ENCODE measurements at places on chromosomes 6 and 20.

DNA sequence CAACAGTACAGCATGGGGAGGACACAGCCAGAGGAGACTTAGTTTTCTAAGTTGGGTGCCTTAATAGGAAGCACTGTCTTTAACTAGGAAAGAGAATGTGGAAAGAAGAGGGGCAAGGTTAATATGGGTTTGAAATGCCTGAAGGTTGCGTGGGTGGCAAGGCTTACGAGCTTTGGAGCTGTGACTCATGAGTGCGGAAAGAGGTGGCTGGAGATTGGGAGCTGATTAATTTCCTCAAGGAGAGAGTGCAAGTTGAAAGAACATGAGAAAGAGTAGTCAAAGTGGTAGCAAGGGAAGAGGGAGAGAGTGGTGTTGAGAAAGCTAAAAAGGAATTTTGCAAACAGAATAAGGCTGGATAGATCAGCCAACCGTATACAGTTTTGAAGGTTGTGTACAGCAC, 315.1 kb upstream of the PRND start:
- no peak for DNase-seq

GRCh38 chr6:125165256-125165655, 11.7 kb downstream of the TPD52L1 start:
- DNase-seq, result no peak

- DNase-seq, result no peak
Observed at GRCh38 chr6:142761756-142762155, 183.2 kb downstream of the HIVEP2 start.

GRCh38 chr20:16713066-16713465, 16.8 kb upstream of the SNRPB2 start:
- no peak for DNase-seq

DNA sequence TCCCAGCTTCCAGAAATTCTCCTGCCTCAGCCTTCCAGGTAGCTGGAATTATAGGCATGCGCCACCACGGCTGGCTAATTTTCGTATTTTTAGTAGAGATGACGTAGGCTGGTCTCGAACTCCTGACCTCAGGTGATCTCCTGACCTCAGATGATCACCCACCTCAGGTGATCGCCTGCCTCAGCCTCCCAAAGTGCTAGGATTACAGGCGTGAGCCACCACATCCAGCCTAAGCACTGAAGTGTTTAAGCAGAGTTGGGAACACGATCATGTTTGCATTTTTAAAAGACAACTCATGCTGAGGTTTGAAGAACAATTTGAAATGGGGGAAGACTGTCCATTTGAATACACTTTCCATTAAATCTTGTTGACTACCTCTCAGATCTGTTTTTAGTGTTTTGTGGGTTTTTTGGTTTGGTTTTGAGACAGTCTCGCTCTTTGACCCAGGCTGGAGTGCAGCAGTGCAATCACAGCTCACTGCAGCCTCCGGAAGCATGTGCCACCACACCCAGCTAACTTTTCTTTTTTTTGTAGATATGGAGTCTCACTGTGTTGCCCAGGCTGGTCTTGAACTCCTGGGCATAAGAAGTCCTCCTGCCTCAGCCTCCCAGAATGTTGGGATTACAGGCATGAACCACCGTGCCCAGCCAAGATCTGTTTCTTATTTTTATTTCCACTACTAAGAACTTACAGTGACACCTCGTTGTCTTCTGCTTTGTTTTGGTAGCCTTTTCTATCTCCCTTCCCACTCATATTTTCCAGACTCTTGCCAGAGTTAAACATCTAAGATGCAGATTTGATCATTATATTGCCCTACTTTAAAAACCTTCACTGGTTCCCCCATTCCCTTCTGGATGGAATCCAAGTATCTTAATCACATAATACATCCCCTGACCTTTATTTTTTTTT, 5.5 kb downstream of the CASP8AP2 start:
- no peak for DNase-seq

DNA sequence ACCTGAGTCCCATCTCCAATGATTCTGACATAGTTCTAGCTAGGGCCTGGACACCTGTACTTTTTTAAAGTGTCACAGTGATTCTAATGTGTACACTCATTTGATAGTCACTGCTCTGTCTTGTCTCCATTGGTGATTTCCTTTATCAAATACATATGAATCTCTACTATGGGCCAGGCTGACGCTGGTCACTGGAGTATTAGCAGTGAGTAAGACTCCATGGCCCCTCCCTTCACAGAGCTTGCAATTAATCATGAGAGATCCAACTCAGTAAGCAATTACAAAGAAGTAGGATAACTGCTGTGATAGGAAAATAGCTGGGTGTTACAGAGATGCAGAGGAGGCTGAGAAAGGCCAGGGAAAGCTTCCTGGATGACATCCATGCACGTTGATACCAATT, 19.3 kb upstream of the SASH1 start:
- DNase-seq, result no peak

DNA sequence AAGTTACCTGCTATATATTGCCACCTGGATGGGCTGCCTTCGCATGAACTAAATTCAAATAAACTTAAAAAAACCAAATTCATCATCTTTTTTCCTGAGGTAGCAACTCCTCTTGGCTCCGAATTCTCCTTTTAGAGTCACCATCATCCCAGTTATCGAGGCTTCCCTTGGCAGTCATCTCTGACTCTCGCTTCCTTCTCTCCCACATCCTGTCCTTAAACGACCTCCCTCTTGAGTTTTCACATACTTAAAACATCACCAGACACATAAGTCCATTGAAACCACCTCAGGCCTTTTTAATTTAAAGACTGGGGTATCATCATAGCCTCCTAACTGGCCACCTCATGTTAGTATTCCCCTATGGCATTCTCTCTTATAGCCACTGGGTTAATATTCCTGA, 296.1 kb upstream of the FLRT3 start:
- DNase-seq, result no peak

GRCh38 chr6:6125495-6125894, 118.8 kb upstream of the NRN1 start:
- no peak for DNase-seq

DNA sequence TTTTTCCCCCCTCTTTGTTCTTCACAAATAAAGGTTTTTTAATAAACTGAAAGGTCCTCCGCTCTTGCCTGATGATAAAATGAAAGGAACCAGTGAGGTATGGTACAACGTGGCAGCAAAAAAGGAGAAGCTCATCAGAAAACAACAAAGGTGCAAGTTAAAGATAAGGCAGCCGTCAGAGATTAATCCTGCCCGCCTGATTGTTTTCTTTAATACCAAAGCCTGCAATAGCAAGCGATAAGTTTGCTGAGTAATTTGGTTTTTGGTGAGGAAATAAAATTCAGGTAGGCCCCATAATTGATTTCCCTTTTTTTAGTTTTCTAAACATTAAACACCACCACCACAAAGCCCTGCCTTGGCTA, 177.9 kb downstream of the MBOAT1 start:
- DNase-seq, result no peak

DNA sequence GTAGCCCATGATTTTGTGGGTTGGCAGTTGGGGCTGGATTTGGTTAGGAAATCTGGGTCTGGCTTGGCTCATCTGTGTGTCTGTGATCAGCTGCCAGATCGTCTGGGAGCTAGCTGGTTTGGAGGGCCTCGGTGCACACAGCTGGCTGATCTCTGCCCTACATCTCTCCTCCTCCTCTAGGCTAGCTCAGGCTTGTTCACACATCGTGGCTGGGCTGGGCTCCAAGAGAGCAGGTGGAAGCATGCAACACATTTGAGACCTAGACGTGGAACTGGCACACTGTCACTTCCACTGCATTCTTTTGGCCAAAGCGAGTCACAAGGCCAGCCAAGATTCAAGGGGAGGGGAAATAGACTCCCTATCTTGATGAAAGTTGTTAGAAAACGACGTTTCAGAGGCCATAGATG, 15.9 kb downstream of the NDUFAF5 start:
- no peak for DNase-seq

- no peak for DNase-seq
Observed at GRCh38 chr20:49132995-49133478, 55.1 kb downstream of the STAU1 start.

DNA sequence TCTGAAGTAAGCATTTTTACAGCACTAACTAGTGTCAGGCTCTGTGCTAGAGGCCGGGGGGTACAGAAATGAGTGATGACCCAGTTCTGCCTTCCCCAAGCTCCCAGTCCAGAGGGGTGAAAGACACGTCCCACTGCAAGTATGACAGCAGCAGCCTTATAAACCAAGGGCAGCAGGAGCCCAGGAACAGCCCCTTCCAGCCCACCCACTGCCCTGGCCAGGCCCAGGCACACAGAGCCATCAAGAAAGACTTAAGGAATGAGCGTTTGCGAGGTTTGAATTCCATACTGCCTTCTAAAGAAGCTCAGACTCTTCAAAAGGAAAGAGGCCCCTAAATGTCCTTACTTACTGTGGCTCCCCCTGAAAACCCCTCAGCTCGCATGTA, 10.0 kb downstream of the TRERF1 start:
- DNase-seq, result no peak

GRCh38 chr20:48031122-48031521, 245.8 kb upstream of the SULF2 start:
- DNase-seq, result no peak

DNA sequence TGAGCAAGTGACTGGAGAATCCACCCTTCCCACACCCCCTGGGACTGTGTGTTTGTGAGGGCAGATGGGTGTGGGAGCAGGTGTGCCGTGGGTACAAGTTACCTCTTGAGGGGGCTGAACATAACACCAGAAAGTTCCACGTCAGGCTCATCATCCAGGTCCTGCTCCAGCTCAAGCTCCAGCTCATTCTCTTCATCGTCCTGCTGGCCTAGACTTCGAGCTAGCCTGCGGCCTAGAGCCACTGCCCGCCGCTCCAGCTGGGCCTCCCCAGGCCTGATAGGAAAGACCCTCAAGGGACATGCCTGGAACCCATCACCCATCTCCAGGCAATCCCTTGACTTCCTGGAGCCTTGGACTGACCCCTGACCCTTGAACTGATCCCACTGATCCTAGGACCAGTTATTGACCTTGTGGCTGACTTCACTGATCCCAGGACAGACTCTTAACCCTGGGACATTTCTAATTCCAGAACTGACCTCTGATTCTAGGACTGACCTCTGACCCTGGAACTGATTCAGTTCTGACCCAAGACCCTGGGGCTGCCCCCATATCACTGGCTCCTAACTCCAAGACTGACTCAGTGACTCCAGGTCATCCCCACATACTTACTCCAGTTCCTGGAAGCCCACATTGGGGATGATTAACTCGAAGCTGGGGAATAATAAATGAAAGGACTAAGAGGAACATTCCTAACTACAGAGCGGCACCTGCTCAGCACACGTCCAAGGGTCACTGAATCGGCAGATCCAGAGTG, 11.8 kb upstream of the SPAG4 start:
- no peak for DNase-seq

DNA sequence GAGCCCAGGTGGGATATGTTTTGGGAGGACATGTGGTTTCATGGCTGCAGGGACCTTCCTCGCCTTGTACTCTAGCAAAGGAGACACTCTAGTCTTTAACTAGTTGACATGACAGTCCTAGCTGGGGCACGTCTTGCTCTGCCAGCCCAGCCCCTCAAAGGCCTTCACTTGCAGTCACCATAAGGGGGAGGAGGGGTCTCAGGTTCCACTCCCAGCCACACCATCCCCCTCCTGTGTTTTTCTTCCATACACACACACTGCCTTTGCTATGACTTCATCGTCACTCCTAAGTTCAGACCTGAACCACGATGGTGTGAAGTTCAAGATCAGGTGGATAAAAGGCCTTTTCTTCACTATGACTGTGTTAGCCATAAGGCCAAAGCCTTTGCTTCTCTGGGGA, 13.5 kb downstream of the ULBP1 start:
- no peak for DNase-seq

GRCh38 chr20:18847226-18847755, 33.7 kb downstream of the SCP2D1 start:
- DNase-seq, result no peak

DNA sequence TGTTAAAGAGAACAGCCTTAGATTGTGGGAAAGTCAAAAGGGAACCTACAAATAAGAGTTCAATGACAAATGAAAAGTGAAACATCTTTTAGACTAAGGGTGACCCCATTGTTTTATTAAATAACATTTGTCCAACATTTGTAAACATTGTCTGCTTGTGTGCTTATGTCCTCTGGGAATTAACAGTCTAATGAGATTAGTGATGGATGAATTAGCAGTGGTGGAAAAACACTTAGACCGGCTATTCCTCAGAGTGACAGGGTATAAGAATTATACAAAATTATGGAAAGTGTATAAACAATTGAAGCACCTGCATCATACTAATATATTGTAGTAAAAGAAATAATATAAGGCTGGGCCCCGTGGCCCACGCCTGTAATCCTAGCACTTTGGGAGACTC, 29.3 kb upstream of the HFE start:
- DNase-seq, result no peak

DNA sequence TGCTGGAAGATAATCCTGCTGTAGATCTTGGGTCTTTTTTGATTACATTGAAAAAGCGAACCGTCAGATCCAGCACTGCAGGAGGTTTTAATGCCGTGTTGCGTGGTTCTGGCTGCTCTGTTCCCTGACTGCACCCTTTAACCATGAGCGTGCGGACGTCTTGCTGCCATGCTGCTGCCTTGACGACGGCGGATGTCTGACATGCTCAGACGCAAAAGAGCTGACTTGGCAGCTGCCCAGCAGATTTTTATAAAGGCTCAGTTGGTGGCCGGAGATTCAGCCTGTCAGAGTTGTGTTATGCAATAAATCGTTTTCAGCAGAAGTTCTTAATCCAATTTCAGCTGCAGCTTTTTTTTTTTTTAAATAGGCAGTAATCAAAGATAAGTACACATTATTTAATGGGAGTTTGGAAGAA, 119.4 kb downstream of the JARID2 start:
- DNase-seq, result peak; percentile 43

DNA sequence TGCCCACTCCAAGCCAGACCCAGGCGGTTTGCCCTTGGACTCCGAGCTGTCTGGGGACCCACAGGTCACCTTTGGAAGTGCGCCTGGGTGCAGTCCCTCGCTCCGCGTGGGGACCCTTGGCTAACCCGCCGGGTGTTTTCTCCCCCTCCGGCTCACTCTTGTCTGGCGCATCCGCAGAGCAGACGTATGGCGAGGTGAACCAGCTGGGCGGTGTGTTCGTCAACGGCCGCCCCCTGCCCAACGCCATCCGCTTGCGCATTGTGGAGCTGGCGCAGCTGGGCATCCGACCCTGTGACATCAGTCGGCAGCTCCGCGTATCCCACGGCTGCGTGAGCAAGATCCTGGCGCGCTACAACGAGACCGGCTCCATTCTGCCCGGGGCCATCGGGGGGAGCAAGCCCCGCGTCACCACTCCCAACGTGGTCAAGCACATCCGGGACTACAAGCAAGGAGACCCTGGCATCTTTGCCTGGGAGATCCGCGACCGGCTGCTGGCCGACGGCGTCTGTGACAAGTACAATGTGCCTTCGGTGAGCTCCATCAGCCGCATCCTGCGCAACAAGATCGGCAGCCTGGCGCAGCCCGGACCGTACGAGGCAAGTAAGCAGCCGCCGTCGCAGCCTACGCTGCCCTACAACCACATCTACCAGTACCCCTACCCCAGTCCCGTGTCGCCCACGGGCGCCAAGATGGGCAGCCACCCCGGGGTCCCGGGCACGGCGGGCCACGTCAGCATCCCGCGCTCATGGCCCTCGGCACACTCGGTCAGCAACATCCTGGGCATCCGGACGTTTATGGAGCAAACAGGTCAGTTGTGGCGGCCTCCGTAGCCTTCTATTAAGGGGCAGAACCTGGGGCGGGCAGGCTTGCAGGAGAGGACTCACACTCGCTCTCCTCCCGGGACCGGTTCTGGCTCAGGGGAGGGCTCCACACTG, 1.1 kb downstream of the PAX1 start:
- no peak for DNase-seq

GRCh38 chr6:39962831-39963230, 28.6 kb upstream of the MOCS1 start:
- no peak for DNase-seq
